ENCODE measurements at places on chromosomes 2 and 18.

DNA sequence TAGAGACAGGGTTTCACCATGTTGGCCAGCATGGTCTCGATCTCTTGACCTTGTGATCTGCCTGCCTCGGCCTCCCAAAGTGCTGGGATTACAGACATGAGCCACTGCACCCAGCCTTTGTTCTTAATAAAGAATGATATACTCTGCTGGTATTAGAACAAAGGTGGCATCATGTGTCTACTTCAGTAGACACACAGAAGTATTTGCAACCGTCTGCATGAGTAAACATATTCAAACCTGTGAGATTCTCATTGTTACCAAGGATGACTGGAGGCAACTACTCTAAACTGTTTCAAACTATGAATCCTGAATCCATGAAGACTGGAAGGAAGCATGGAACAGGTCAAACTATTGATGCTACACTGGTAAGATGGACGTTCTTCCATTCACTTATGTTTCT, 32.1 kb downstream of the MBD2 start:
- no peak for DNase-seq

- DNase-seq, result no peak
These were observed 34.1 kb upstream of the REEP1 start for GRCh38 chr2:86371527-86371926.

GRCh38 chr2:9330612-9331270, 92.6 kb downstream of the ITGB1BP1 start:
- DNase-seq, result no peak

DNA sequence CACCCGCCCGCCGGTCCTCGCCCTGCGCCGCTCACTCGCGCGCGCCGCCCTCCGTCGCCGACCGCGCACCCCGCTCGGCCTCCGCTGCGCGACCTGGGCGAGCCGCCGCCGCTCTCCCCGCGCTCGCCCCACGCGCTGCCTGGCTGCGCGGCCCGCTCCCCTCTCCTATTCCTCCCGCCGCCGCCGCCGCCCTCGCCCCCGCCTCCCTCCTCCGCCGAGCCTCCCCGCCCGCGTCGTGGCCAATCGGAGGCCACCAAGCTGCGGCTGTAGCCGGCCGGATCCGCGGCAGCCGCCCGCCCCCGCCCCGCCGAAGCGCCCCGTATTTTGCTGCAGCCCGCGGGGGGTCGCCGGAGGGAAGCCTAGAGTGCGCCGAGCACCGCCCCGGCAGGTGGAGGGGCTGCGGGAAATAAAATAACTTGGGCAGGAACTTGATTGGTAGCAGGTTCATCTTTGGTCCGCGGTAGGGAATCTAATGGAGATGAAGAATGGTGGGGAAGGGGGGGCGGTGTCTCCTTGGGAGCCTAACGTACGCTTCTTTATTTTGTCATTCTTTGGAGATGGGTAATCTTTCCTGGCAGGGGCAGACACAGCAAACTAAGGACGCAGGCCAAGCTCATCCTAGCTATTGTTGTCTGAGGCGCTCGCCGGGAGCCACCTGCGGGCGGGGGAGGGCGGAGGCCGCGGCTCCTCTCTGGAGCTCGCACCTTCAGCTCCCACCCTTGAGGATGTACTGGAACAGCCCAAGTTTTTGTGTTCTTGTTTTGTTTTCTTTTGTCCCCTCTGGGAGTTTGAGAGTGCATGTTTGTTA, 1.1 kb upstream of the CDH2 start:
- no peak for DNase-seq

DNA sequence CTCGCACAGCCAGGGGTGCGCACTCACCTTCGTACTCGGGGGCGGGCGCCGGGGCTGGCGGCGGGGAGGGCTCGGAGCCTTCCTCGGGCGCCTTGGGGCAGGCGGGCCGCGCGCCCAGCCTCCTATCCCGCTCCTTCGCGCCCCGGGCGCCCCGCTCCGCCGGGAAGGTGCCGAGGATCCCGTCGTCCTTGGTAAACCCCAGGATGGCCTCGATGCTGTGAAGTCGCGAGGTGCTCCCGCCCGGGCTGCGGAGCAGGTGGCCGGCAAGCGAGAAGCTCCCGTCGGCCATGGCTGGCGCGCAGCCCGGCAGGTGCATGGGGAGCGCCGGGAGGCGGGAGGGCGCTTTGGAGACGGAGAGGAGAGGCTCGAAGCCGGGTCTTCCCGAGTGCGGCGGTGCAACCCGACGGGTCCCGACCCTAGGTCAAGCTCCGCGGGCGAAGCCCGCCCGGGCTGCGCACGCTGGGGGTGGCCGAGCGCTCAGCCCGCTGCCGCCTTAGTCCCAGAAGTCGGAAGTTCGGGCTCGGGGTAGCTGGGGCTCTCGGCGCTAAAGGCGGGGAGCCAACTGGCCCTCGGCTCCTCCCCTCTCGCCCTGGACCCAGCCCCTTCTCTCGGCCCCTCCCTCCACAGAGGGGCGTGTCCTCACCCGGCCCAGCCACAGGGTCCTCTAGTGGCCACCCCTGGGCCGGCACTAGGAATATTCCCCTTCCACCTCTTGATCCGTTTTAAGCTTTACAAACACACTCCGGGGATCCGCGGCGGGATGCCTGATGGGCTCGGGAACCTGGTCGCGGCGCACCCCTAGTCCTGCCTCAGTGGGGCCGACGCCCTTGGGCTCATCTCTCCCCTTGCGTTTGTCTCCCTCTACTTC, at the start of gene RAX:
Gene RAX, minus strand, starts transcription at position 564 of the 868 bp plus-strand sequence. Its CDS starts 248 bp downstream, at position 316.
- DNase-seq, result no peak

DNA sequence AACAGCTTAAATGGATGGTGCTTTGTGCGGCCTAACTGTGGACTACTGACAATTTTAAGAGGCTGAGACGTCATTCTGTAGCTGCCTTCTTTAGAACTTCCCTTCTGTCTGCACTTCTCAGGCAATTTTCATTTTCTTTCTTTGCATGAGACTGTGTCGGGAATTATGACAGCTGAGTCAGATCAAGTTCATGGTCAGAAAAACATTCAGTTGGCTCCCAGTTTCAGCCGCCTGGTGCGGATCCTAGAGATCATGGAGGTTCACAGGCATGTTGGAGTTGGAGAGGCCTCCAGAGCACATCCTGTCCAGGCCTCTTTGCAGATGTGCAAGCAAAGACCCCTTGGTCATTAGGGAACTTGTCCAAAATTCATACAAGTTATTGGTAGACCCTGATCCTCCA, 135.0 kb downstream of the TANC1 start:
- DNase-seq, result no peak

- DNase-seq, result no peak
These were observed 22.0 kb downstream of the GPC1 start for GRCh38 chr2:240457223-240458043.

Data from activated T-helper 1 cell treated with anti-CD3 and anti-CD28 coated beads, Interleukin-2, amount 50 U/mL, for 16 hours (primary cell).